ENCODE measurements at places on chromosomes 2 and 18. TPM values are rescaled to one million over a fixed set of nuclear protein-coding genes. Genes with fewer than 3 reads are reported as not detected.

GRCh38 chr2:229408356-229408755 is 137.3 kb upstream of the PID1 start:
- DNase-seq, result no peak

The ZNF385B gene
- 0.39 TPM for total RNA-seq

The NYAP2 gene
- 0.31 TPM for total RNA-seq

DNA sequence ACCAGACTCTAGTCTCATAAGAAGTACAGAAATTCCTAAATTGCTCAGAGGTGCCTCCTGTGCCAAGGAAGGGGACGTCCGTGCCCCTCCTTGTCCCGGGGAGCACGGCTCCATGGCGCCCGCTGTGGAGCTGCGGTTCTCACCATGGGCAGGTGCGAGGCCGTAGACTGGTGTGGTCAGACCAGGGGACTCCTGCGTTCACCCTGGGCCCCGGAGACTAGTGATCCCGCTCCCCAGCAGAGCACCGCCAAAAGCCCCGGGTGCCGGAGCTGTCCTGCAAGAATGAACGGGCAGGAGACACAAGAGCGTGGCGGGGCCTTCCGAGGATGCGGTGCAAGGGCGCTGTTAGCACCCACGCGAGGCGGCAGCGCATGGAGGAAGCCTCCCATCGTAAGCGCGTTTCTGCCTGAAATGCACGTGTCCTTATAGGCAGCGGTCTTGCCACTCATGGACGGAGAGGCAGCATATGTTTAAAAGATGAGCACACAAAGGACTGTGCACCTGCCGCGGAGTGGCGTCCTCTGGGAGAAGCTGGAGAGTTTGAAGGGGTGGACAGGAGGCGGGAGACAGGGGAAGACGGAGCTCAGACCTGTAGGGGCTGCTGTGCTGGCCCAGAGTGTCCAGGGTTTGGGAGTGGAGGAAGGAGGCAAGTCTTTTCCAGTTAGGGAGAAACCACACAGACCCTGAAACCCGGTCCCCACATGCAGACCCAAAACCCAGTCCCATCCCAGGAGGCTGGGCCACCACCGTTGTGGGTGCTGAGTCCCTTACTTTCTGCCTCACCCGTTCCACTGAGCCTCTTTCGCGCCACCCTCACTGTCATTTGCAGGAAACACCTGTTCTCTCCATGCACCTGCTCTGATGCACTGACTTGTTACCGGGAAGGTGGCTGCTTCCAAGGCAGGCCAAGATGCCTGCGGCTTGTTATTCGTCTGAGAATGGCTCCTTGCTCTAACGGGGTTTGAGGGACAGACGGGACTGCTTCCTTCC is 7.5 kb upstream of the KCNG2 start:
- no peak for DNase-seq

- no peak for DNase-seq
Measured at GRCh38 chr18:1891641-1892040, 679.7 kb downstream of the METTL4 start.

DNA sequence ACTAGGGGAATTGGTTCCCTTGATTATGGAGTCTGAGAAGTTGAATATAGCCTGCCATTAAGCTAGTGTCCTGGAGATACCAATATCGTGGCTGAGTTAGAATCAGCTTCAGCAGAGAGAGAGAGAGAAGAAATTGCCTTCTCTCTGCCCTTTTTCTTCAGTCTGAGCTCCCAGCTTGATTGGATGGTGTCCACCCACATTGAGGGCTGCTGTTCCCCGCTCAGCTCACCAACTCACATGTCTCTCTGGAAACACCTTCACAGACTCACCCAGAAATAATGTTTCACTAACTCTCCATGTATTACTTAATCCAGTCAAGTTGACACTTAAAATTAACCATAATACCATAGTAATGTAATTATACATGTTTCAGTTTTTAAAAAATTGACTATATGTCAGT is 17.9 kb upstream of the TRIM43 start:
- DNase-seq, result no peak

DNA sequence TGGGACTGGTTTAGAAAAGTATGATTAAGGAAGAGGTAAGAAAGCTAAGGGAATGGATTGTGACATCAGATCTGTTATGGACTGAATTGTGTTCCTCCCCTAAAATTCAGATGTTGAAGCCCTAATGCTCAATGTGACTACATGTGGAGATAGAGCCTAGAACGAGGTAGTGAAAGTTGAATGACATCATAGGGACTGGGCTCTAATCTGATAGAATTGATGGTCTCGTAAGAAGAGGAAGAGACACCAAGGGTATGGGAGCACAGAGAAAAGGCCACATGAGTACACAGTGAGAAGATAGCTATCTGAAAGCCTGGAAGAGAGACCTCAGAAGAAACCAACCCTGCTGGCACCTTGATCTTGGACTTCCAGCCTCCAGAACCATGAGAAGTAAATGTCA is 178.3 kb downstream of the TRIB2 start:
- no peak for DNase-seq

GRCh38 chr2:46072101-46072820 is 224.9 kb upstream of the EPAS1 start:
- DNase-seq, result no peak

The CHST9 gene
- 5.4 TPM for total RNA-seq

DNA sequence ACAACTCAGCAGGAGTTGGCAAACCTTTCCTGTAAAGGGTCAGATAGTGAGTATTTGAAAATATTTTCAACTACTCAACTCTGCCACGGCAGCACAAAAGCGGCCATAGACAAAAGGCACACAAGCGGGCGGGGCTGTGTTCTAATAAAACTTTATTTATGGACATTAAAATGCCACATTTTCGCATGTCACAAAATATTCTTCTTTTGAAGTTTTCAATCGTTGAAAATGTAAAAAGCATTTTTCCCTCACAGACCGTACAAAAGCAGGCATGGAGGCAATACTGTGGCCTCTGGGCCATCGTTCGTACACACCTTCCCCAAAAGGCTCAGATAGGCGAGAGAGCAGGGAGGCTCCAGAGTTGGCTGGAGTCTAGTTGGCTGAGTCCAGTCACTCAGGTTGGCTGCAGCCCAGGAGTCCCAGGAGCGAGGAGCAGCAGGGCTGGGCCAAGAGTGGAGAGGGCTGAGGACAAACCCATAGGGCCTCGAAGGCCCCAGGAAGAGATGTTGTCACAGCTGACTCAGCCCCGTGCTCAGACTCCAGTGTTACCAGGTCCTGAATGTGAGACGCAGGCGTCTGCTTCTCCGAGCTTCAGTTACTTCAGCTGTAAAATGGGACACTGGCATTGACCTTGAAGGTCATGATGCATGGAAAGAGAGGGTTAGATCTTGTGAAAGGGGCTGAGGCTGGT is 42.5 kb downstream of the SDC1 start:
- no peak for DNase-seq

- no peak for DNase-seq
Measured at GRCh38 chr2:66390811-66391210, 44.1 kb upstream of the MEIS1 start.

The DSG1 gene
- total RNA-seq, result not detected

The MARS2 gene
- total RNA-seq, result 4.1 TPM

The ARPC2 gene
- total RNA-seq, result 102 TPM

GRCh38 chr2:168641636-168642035 is 160.8 kb upstream of the NOSTRIN start:
- DNase-seq, result no peak

The CHRND gene
- not detected for total RNA-seq

- DNase-seq, result no peak
Measured at GRCh38 chr18:11147371-11147951, 1.9 kb downstream of the PIEZO2 start.

DNA sequence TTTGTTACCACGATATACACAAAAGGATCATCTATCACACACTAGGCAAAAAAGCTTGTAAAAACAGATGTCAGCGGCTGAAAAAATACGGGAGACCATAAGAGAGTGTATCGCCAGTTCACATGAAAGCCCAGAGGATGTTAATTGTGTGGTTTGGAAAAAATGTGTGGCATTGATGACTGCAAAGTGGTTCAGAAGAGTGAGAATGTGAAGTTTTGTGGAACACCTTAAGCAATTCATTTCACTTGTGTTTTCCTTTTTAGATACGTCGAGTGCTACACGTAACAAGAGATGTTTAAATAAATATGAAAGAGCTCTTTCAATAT is 61.7 kb upstream of the DAPL1 start:
- no peak for DNase-seq

- DNase-seq, result no peak
Measured at GRCh38 chr2:225806105-225806504, 406.6 kb downstream of the NYAP2 start.

DNA sequence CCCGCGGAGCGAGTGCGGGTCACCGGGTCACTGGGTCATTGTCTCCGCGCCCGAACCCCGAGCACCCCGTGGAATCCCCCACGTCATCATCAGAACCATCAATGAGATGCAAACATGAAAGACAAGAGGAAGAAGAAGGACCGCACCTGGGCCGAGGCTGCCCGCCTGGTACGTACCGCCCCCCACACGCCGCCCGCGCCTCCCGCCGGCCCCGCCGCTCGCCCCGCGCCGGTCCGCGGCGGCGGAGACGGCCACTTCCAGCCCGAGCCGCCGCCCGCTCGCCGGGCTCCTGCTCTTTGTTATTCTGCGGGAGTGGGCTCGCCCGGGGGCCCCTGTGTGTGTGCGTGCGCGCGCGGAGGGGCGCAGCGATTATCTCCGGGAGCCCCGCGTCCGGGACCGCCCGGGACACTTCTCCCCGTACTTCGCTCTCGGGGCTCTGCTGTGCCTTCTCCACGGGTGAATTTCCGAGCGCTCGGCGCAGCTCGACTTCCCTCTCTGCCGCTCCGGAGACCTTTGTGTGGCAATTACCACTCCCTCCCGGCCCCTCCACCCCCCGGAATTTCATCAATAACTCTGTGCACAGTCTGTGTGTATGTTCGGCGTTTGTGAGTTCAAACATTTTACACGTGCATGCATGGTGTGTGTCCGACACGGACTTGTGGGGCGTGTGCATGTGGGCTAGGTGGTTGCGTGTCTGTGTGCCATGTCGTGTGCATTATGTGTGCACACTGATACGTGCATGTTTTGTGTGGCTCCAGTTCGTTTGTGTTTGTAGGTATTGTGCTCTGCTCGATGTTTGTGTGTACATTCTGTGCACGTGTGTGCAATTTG is 714 bp downstream of the ASXL3 start:
- DNase-seq, result peak; percentile 66

The SP140 gene
- total RNA-seq, result 0.16 TPM

GRCh38 chr2:69163109-69163508 is 150.1 kb downstream of the ANTXR1 start:
- no peak for DNase-seq

DNA sequence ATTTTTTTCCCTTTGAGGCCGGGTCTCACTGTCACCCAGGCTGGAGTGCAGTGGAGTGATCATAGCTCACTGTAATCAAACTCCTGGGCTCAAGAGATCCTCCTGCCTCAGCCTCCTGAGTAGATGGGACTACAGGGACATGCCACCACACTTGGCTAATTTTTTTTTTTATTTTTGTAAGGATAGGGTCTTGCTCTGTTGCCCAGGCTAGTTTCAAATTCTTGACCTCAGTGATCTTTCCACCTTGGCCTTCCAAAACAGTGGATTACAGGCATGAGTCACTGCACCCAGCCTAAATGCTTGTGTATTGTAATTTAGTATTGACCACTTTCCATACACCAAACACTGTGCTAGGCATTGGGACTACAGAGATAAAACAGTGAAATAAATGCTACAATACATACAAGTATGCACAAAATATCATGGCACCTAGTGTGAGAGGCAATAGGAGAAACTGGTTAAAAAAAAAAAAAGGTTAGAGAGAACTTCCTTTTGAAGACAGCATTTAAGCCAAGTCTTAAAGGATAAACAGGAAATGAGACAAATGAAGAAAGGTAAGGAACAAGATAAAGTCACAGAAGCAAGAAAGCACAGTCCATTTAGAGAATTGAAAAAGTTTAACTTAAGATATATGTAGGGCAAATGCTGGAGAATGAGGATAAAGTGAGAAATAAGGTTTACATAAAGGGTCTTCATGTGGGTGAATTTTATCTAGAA is 113.4 kb downstream of the GORASP2 start:
- no peak for DNase-seq

DNA sequence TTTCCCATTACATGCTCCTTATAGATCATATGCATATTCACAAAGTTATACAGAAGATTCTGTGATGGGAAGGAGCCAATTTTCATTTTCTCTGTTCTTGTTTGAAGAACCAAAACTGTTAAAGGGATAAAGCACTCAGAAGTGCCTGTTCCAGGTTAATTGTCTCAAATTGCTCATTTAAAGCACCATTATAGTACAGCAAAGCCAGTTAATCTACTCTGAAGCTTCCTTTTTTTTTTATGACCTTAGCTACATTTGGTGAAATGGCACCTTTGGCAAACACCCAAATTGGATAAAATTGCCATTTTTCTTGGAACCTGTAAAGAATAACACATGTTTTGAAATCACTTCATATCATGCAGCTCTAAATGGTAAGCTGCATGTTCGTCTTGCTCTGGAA is 1092.3 kb downstream of the BCL11A start:
- DNase-seq, result no peak

- DNase-seq, result no peak
Measured at GRCh38 chr18:62771494-62772270, 56.3 kb downstream of the PHLPP1 start.

GRCh38 chr18:63342206-63342605 is 22.6 kb upstream of the BCL2 start:
- no peak for DNase-seq

DNA sequence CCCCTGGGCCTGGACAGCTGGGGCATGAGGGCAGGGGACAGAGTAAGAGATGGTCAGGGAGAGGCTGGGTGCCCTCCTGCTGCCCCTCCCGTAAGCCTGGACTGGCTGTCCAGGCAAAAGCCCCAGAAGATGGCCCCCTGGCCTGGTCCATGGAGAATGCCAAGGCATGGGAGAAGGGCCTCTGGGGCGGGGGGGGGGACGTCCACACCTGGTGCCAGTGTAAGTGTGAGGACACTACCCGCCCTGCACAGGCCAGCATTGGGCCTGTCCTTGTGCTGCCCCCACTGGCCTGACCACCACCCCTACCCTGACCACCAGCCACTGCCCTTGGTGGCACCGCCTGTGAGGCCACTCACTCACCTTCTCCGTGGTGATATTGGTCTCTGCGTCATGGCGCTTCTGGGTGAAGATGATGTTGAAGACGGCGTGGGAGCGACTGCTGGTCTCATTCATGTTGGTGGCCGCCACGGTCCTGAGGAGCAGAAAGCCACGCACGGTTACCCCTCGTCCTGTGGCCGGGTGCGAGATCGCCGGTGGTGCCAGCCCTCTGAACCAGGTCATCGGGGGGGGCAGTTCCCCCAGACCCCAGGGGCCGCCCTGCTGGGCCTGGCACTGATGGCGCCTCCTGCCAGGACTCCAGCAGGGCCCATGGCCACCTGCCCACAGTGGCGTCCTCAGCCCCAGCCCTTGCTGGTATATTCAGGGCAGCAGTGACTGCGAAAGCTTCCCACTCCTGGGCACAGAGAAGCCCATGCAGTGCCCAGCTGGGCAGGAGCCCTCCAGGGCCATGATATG is 35.2 kb downstream of the KIF1A start:
- DNase-seq, result peak; percentile 33

The CNDP1 gene
- total RNA-seq, result 0.28 TPM

The HJURP gene
- total RNA-seq, result 0.47 TPM

The RNASEH1 gene
- 10.1 TPM for total RNA-seq
